Muscle of back (tissue), 13 donors: ENCODE measurements at places on chromosomes 12 and 14.
A peak's percentile ranks its signal among the peaks of the same experiment; 100 is the strongest.

- no peak for DNase-seq
Observed at GRCh38 chr14:71475916-71476315, 456.3 kb upstream of the RGS6 start.

- DNase-seq: no peak
Observed at GRCh38 chr12:104115587-104115975, 22.4 kb downstream of the NFYB start.

DNA sequence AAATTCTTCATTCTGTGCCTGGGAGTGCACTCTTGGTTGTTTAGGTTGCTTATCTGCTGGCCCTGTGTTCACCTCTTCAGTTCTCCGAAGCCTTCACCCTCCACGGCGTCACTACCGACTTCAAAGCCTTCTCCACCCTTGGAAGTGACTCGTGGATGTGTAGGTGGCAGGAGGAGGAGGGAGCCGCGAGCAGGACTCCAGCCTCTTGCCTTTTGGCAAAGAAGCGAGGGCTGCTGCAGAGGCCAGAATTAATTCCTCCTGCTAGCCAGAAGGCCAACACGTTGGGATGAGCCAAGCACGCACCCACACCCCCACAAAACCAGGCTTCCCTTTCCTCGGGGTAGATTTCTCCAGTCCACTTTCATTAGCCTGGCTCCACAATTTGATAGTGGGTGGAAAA lies 86.5 kb downstream of the TBX5 start:
- no peak for DNase-seq

- DNase-seq: no peak
Observed at GRCh38 chr12:71876137-71876799, 36.7 kb downstream of the TBC1D15 start.

- DNase-seq: no peak
Observed at GRCh38 chr14:33363682-33364081, 425.0 kb downstream of the NPAS3 start.

- DNase-seq: no peak
Observed at GRCh38 chr12:54156578-54156977, 32.2 kb downstream of the SMUG1 start.

- DNase-seq: peak; percentile 38
Observed at GRCh38 chr14:74038020-74038859, 19.1 kb downstream of the BBOF1 start.

DNA sequence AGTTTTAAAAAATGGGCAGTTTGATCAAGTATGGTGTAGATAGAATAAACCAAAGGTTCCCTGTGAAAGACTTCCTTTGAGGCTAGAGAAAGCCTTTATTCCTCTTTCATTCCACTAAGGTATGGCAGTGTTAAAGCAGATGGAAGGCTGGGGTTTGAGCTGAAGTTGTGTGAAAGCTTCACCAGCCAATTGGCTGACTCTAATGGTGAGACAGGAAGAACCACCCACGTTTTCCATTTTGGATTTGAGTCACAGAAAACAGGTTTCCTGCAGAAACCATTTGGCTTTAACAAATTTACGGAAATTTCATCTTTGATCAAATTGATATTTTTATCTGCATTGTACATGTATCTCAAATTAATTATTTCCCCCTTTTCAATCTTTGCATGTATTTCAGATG lies 455.0 kb downstream of the PCNX1 start:
- DNase-seq: no peak

DNA sequence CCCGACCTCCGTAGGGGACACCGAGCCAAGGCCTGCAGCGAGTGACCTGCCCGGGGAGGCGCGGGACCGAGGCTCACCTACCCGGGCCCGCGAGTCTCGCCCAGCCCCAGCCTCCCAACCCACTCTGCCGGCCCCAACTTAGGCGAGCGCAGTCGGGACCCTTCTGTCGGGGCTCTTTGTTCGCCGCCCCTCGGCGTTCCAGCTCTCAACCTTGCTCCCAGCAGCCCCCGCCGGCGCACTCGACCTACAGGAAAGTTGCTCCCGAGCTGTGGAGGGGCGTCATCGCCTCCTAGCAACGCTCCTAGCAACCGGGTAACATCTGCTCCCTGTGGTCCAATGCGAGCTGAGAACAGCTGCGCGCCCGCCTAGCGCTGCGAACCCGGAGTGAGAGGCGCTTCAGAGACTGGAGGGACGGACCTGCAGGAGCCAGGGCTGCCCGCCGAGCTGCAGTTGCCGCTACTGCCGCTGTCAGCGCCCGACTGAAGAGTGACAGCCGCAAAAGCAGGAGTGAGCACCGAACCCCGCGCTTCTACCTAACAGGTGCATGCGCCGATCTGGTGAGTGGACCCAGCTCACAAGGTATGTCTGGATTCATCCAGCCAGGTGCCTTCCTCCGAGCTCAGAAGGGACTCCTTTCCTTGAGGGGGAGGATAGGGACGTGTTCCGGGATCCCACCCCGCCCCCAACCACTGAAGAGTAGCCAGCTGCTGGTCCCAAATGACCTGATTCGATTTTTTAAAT lies 355.0 kb downstream of the SNAPC1 start:
- DNase-seq: peak; percentile 88

- no peak for DNase-seq
Observed at GRCh38 chr12:59322473-59322872, 273.4 kb upstream of the SLC16A7 start.

- DNase-seq: no peak
Observed at GRCh38 chr14:47678157-47678556, 2.8 kb upstream of the MDGA2 start.

DNA sequence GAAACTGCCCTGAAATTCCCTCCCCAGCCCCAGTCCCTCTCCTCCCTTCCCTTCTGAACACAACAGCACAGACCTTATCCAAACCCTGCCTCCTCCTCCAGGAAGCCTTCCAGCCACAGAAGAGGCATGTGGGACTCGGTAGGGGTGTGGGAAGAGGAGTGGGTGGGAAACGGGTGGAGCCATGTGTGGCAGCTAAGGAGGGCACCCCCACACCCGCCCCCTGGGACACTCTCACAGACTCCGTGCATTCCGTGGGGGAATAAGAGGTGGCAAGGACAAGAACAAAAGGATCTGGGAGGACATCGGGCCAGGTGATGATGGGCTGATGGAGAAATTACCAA lies 24.4 kb downstream of the SLC6A12 start:
- DNase-seq: no peak

- DNase-seq: no peak
Observed at GRCh38 chr12:11716794-11717518, 67.5 kb downstream of the ETV6 start.

- DNase-seq: peak; percentile 25
Observed at GRCh38 chr14:101834800-101835547, 73.5 kb downstream of the PPP2R5C start.

- DNase-seq: no peak
Observed at GRCh38 chr12:57842342-57843294, 3.9 kb downstream of the CTDSP2 start.

DNA sequence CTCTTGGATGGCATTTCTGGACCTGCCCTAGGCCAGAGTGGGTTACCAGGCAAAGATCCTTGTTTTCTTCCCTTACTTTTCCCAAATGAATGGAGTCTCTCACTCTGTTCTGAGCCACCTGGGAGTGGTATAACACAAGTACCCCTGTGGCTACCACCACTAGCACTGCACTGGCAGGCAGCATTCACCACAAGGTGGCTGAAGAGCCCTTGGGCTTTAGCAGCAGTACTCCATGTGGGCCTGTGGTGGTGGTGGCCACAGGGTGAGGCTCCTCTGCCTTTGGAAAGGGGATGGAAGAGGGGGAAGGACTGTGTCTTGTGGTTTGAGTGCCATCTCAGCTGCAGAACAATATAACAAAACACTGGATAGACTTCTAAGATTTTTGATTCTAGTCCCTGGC lies 38.1 kb upstream of the LMNTD1 start:
- DNase-seq: no peak

DNA sequence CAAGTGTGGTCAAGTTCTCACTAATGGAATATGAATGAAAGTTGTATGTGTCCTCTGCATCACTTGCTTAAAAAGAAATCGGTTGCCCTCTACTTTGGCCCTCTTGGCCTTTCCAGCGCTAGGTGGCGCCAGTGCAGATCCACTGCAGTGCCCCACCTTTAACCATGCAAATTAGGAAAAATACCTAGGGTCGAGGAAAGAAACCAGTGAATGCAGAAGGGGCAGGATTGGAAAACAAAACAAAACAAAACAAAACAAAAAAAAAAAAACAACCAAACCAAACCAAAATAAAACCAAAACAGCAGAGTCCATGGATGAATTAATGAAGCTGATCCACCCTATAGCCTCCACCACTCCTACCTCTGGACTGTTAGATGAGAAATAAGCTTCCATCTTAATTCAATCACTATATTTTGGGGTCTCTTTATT lies 12.9 kb upstream of the NEMF start:
- peak; percentile 83 for DNase-seq

- no peak for DNase-seq
Observed at GRCh38 chr14:52988139-52988538, 37.3 kb upstream of the FERMT2 start.

DNA sequence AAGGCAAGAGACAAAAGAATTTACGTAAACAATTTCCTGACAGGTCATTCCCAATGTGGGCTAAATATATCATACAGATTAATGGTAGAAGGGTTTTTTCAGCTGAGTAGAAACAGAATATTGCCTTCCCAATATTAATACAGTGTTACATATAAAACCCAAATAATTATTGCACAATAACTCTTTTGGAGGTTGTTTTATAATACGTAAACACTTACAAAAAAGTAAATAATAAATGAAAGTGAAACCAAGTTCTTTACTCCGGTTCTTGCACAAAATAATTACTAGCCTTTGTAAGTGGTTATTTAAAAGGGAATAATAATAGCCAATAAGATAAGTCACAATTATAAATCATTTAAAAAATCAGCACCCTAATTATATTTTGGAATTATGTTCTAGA lies 118.6 kb upstream of the SSTR1 start:
- DNase-seq: no peak

DNA sequence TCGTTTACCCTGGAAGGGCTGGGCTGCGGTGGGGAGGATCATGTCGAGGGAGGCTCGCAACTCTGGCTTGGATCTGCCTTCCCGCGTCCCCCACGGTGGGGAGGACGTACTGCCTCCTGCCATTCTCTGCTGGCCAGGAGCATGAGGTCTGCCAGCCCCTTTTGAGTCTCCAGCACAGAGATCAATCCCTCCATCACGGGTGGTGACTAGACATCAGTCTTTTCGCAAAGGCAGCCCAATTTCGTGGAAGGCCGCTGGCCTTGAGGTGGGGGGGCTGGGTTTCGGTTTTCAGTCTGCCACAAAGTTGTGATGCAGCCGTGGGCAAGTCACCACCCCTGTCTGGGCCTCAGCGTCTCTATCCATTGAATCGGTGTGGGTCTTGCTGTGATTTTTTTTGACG lies 62.2 kb downstream of the PRMT8 start:
- no peak for DNase-seq

GRCh38 chr12:120814203-120814902 lies 88.7 kb downstream of the ACADS start:
- DNase-seq: no peak

GRCh38 chr14:102662636-102663430 lies 70.4 kb downstream of the RCOR1 start:
- no peak for DNase-seq

DNA sequence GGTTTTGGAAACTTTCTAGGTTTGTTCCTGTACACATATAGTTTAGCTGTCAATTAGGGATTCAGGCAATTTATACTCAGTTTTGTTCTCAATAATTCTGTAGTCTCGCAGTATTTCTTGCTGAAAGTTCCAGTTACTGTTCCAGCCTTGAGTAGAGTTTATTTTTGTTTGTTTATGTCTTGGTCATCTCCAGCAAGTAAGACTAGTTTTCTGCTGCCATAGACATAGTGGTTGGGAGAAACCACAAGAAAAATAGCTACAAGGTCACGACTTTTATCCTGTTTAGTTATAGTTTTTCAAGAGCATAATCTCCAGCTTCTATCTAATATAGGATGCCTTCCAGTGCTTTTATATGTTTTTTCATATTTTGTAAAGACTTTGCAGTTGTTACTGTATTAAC lies 99.6 kb upstream of the FOXG1 start:
- no peak for DNase-seq

GRCh38 chr14:20343862-20344220 lies 406 bp downstream of the PARP2 start:
- DNase-seq: no peak

- no peak for DNase-seq
Observed at GRCh38 chr14:73189651-73190050, 47.7 kb upstream of the PAPLN start.

DNA sequence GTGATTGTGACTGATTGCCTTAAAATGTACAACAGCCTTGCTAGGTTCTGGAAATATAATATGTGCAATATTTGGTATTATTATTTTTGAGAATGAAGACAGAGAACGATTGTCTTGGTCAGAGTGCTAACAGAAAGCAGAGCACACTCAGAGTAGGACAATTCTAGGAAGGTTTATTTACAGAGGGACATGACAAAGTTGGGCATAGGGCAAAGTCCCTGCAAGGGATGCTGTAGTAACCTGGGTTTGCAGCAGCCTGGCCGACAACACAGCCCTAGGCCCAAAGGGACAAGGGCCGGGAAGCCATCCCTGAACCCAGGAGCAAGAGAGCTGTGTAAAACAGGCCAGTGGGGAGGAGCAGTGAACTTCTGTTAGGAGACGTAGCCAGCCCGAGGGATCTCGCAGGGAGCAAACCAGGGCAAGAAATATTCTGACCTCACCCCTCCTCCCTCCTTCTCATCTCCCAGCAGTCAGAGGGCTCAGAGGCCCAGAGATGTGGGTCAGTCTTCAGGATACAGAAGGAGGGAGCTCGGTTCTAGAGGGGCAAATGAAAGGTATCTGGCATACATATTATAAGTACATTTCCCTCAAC lies 51.0 kb upstream of the FERMT2 start:
- no peak for DNase-seq

GRCh38 chr14:51884086-51884927 lies 23.9 kb downstream of the GNG2 start:
- no peak for DNase-seq

GRCh38 chr12:105214670-105215375 lies 21.2 kb downstream of the APPL2 start:
- no peak for DNase-seq

DNA sequence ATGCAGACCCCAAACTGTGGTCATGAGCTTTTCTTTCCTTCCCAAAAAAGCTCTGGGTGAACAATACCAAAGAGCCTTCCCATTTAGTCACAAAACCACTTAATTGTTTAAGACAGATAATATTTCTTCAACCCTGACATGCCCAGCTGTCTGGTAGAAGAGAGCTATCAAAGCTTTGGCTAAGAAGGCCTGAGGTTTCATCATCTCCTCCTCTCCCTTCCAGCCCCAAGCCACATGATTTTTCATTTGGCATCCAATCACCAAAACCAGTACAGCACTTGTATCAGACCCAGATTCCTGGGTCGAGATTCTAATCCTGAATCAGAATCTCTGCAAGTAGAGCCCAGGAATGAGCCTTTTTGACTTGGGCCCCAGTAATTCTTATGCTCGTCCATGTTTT lies 199.6 kb upstream of the TMEM260 start:
- no peak for DNase-seq

- DNase-seq: no peak
Observed at GRCh38 chr14:38901791-38902190, 201.2 kb downstream of the SEC23A start.
